ENCODE measurements at places on chromosomes 6 and 20.

- no peak for DNase-seq
Measured at GRCh38 chr6:36127462-36128016, 2.8 kb upstream of the MAPK13 start.

GRCh38 chr6:169780571-169781091 is 29.2 kb downstream of the ERMARD start:
- DNase-seq = no peak

- DNase-seq = no peak
Measured at GRCh38 chr6:31479151-31479932, 18.6 kb upstream of the MICB start.

- DNase-seq = no peak
Measured at GRCh38 chr6:54810147-54810546, 36.4 kb upstream of the FAM83B start.

DNA sequence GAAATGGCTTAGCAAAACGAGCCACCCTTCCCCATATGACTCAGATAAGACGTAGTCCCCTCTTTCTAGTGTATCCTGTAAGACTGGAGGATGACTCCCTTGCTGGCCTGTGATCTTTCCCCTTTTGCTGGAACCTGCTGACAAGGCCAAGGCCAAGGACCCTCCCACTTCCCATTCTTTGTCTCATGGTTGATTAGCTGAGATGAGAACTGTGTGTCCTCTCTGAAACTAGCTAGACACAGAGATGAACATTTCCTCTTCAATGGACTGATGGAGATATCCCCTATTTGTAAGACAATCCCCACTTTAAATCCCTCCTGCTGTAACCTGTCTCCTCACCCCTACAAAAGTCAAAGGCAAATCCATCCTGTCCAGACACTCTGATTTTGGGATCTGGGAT is 33.4 kb upstream of the SCRT2 start:
- no peak for DNase-seq

DNA sequence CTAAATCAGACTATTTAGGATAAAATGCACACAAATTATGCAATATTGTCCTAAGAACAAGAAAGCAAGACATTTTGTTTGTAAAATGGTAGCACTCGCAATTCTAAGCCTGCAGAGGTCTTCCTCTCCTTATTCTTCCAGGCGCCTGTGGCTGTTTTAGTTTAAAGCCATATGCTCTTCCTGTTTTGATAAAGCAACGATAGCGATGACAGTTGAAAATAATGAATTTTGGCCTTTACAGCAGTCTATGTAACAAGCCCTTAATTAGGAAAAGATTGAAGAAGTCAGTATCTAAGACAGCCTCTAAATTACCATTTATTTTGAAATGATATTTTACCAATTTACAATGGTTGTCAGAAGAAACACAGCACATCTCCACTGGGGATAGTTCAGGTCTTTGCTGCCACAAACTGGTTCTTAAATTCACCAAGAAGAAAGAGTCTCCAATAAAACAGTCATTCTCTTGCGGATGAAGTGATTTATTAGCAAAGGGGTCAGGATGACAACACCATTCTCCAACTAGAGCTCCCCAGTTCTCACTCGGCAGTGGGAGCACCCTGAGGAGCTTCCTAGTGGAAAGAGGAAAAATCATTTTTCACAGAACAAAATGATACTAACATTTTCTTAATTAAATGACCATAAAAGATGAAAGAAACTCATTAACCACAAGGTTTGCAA is 21.4 kb downstream of the UBE3D start:
- DNase-seq = no peak

GRCh38 chr6:39061588-39061987 is 13.0 kb downstream of the GLP1R start:
- DNase-seq = no peak

- DNase-seq = no peak
Measured at GRCh38 chr6:93124006-93124632, 295.2 kb downstream of the EPHA7 start.

DNA sequence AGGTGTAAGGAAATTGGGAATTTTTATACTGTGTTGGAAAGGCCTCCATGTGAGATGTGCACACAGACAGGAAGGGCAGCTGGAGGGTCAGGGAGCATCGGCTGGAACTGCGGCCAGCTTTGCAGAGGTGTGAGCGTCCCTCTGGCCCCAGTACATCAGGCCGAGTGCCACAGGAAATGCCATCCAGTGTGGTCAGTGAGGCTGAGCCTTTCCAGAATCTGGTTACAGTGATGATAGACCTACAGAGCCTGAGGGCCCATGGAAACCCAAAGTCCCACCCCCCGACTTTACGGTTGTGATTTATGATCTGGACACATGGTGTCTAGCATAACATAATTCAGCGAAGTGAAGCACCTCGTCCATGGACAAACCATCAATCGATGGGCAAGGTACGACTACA is 137.3 kb upstream of the PDE10A start:
- DNase-seq = no peak

DNA sequence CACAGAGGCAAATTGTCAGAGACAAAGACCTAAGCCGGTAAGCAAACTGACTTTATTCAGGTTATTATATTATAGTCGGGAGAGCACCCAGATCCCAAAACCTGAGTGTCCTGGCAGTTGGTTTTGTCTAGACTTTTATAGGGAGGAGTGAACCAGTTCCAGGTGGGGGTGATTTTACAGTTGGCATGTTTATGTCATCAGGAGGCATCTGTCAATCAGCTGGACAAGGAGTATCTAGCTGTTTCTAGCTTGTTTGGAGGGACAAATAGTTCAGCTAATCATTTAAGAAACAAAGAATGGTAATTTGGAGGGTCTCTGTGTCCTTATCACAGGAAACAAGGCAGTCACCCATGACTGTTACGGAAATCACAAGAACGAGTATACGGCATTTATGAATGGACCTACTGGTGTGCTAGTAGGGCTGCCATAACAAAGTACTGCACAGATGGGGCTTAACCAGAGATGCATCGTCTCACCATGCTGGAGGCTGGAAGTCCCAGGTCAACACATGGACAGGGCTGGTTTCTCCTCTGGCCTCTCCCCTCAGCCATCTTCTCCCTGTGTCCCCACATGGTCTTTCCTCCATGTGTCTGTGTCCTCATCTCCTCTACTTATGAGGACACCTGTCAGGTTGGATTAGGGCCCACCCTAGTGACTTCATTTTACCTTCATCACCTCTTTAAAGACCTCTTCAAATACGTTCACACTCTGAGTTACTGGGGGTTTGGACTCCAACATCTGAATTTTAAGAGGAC is 122.7 kb downstream of the LY86 start:
- no peak for DNase-seq

GRCh38 chr6:17908831-17909230 is 78.6 kb downstream of the KIF13A start:
- no peak for DNase-seq

DNA sequence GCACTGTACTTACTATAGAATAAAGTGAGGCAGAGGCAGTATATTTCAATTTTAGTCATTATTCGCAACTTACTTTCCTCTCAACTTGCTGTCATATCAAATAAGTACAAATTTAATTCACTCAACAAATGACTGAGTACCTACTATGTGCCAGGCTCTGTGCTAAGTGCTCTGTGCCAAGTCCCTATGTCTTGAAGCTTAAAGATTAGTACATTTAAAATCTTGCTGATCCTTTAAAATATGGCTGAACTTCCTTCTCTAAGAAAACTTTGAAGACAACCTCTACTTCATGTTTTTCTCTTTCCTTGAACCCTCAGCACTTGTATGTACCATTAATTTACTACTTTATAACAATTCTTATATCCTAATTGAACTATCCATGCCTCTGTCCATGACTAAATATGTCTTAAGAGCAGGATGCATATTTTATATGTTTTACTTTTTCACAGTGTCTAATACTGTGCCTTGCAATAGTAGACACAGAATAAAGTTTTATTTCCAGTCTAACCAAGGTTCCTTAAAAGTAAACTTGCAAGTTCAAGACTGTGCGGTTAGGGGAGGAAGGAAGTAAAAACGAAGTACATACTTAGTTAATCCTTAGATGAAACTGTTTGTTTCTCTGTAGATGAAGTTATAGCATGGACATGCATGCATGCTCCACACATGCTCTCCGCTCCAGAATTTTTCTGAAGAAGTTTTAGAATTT is 10.0 kb upstream of the LATS1 start:
- DNase-seq = no peak

DNA sequence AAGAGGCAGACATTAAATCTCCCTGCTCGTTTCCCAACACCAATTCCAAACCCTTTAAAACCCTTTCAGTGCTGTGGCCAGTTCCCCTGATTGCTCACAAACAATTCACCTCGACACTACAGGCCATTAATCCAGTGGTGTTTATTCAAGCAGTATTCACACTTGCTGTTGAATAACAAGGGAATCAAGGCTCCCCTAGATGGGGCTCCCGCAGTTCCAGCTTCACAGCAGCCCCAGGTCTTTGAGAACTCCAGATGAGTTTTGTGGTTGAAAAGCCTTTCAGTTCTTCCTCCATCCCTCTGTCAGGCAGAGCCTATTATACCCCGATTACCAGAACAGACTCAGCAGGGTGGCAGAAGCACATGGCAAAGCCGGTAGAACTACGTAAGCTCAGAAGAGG is 36.2 kb downstream of the JAG1 start:
- DNase-seq = no peak

All from LoVo (cell line).